ENCODE measurements at places on chromosomes 7 and 10.

GRCh38 chr10:63527401-63527800, 6.2 kb downstream of the REEP3 start:
- DNase-seq: no peak

- DNase-seq: no peak
Measured at GRCh38 chr7:24843821-24844434, 86.7 kb upstream of the GSDME start.

GRCh38 chr7:124033095-124033806, 384 bp upstream of the TMEM229A start:
- DNase-seq: peak; percentile 84

DNA sequence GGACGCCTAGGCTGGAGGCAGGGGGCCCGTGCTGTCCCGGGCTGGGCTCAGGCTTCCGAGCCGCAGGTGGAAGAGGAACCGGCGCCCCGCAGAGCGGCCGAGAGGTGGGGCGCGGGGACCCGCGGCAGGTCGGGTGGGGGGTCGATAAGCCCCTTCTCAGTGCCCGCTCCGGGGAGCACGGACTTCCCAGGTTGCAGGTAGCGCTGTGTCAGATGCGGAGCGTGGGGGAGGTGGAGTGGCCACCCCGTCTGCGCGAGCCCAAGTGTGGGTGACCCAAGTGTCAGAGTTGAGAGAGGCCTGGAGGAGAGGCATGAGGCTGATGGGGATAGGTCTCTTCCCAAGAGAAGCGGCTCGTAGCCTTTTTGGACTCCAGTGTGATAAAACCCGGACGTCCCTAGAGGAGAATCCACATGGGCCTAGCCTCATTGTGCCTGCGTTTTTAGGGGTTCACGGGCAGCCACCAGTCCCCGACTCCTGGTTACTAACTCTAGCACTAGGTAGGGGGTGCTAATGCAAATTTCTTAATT, 580 bp downstream of the EEPD1 start:
- no peak for DNase-seq

DNA sequence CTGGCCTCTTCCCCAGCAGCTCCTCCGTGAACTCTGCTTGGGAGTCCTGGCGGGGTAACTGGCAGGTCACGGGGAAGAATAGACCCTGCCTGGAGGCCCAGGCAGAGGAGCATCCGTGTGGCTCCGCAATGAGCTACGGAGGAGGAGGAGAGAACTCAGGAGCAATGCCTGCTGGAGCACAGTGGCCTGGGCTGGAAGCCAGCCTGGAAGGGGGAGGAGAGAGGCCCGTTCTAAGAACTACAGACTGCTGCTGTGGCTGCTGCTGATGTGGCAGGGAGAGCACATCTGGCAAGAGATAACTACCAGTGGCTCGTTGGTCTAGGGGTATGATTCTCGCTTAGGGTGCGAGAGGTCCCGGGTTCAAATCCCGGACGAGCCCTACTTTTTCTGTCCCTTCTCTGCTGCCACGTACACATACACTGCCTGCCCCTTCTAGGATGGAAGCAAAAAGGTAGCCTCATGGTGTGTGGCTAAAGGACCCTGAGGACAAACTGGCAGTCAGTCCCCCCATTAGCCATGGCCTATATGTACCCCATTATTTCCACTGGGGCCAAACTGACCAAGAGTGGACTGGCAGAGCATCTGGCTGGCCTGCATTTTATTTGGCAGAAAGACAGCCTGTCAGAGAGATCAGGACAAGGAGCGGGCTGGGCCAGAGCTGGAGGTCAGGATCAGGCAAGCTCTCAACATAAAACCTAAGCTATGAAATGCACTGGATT, 7.7 kb upstream of the OPN1SW start:
- DNase-seq: no peak

DNA sequence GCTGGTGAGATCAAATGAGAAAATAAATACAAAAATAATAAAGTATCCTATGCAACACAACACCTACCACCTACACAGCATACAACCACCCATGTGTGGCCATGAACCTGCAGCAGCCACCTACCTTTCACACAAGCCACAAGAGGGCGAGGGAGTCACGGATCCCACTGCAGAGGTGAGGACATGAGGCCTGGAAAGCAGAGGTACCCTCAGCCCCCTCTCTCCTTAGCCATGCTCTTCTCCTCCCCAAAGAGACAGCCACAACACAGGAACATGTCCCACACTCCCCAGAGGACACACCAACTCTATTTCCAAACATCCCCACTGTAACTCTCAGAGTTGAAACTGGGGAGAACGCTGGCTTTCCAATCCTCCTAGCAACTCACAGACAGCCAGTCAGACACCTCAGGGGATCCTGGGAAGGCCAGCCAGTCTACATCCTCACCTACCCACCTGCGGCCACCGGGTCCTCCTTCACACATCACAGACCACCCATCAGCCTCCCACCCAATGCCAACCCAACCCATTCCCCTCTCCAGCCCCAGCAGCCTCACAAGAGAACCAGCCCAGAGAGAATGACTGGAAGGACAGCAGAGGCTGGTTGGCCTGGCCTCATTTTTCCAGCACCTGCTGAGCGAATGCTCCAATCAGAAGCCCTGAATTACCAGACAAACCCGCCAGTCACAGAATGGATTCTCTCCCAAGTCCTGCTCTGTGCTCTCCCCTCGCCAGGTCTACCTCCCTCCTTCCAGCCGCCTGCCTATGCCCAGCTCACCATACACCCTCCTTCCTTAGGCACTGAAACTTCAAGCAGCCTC, 18.4 kb downstream of the DLG5 start:
- DNase-seq: peak; percentile 43

GRCh38 chr7:116441534-116441933, 58.0 kb upstream of the CAV2 start:
- no peak for DNase-seq

GRCh38 chr7:1141651-1142050, 18.3 kb downstream of the ZFAND2A start:
- DNase-seq: no peak

GRCh38 chr7:135673360-135673706, 11.0 kb downstream of the STMP1 start:
- DNase-seq: no peak

DNA sequence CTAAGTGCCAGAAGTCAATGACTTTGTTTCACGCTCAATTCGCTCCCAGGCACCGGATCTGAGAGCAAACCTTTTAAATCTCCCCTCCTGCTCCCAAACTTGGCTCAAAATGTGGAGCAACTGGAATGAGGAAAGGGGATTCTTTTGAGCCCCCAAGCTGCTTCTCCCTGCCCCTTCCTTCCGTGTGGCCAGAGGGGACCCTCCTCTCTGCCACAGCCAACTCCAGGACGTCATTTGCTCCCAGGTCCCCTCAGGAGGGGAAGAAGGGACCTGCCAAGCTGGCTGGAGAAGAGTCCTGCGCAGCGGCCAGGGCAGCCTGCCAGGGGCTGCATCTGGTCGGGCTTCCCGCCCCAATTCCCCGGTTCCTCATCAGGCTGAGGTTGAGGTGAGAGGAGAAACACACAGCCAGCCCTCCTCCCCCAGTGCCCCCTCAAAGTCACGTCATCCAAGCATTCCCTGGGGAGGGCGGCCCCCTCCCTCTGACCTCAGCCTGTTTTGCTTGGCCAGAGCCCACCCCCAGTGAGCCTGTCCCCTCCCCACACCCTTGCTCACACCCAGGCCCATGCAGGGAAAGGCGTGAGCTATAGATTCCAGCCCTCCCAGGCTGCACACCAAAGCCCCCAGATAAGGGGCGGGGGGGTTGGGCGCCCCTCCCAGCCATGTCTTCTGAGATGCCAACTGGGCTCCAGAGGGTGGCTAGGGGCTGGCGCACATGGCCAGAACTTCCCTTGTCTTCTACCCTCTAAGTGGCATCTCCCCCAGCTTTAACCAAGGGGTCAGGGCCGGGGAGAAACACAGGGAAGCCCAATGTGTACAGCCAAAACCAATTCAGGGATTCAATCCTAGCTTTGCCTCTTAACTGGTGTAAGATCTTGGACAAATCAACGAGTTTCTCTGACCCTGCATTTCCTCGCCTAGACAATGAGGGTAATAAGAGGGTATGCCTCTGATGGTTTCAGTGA, 35.0 kb downstream of the SH3PXD2A start:
- no peak for DNase-seq

- no peak for DNase-seq
Measured at GRCh38 chr7:124072603-124073309, 39.9 kb upstream of the TMEM229A start.

DNA sequence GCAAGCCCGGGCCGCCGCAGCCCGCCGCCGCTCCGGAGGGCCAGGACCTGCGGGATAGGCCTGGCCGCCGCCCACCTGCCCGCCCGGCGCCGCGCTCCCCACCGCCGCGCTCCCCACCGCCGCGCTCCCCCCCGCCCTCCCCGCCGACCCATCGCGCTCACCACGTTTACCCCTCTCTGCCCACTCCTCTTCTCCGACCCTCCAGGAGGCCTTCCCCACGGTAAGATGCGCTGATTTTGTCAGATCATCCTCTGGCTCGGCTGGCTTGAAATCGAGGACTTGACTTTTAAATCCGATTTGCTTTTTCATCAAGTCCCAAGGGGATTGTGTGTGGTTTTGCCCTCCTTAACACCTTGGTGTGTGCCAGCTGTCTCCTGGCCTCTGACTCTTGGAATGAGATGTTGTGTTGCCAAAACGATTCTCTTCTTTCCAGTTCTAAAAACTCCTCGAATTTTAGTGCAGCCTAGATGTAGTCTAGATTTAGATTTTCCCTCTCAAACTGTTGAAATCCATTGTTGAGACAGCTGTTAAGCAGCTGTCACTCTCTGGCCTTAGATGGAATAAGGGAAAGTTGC, 738 bp downstream of the POM121 start:
- peak; percentile 67 for DNase-seq

- no peak for DNase-seq
Measured at GRCh38 chr10:119480667-119481066, 61.9 kb downstream of the RGS10 start.

GRCh38 chr7:27491534-27491933, 171.1 kb downstream of the HIBADH start:
- no peak for DNase-seq

GRCh38 chr10:14250496-14251076, 80.1 kb downstream of the FRMD4A start:
- no peak for DNase-seq

DNA sequence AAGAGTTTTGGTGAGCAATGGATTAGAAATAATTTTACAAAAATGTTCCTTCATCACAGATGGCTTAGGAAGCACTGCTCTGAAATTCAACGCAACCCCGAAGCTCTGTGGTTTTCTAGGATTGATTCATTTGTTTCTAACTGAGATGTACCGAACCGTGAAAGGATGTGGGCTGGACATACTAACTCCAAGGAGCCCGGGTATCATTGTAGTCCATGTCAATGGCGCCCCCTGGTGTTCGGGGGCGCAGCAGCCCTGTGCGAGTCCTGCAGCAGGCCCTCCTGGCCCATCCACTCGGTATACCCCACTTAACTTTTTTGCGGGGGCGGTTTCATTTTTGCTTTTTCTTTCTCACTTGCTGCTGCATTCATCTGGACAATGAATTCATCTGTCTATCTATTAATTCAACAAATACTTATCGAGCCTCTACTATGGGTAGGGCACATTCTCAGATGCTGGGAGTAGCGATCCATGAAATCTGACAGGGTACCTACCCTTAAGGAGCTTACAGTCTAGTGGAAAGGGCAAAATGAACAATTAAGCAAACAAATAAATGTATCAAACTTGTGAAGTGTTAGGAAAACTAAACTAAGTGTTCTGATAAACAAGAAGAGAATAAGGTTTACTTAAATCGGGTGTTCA, 25.2 kb upstream of the ITPRID1 start:
- peak; percentile 72 for DNase-seq

GRCh38 chr7:120586571-120586970, 271.4 kb downstream of the TSPAN12 start:
- no peak for DNase-seq

DNA sequence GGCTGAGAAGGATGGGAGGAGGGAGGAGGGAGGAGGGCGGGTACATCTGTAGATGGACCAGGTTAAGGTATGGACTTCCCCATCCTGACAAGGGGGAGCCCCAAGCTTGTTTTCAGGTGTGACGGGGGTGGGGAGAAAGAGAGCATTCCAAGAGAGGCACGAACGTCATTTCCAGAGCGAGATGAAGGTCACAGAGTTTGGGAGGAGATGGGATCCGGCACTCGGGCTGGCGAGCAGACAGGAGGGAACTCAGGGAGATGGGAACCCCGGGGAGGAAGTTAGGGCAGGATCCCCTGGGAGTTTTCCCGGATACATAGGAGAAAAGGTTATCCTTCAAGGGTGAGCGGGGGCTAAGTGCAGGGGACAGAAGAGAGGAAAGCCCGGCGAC, 118.8 kb downstream of the CUX1 start:
- no peak for DNase-seq

GRCh38 chr10:122113161-122113944, 124.4 kb downstream of the TACC2 start:
- peak; percentile 49 for DNase-seq

DNA sequence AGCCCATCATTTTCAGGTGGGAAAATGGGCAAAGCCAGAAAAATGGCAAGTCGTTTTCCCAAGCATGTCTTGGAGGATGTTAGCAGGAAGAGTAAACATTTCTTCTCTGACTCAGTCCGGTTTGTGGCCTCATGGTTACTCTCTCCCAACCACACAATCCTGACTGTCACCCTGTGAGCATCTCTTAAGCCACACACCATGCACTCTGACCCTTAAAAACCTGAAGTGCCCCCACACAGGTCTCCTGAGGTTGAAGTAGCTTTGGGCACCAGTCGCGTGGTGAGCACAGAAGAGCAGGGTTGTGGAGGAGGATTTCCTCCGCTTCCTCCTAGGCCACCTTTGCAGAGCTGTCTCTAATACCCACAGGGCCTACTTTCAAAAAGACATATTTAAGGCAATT, 387.3 kb upstream of the NPVF start:
- DNase-seq: no peak

- peak; percentile 85 for DNase-seq
Measured at GRCh38 chr7:105013816-105014692, at the start of gene KMT2E. KMT2E (plus strand) TSS chr7:105014205; CDS start chr7:105040953, 26,748 bp downstream.

- peak; percentile 88 for DNase-seq
Measured at GRCh38 chr7:151008511-151009323, 15.6 kb downstream of the ATG9B start.

DNA sequence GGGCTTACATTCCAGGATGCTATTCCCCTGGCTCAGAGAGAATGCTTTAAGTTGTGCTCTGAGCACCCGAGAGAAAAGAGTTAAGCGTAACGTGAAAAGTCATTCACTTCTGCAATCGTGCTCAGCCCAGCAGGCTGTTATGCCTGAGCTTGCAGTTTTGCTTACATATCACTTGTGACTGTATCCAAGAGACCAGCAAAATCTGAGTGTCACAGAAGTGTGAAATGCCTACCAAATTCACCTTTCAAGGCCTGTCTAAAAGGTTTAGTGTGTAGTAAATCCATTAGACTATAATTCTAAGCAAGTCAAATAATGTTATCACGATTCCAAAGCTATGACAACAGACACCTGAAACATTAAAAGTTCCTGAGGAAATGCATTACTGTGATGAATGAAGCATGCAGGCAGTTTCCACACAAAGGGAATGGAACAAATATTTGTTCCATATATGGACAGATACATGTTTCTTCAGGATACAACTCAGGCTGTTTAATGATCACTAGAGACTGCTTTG, 20.1 kb downstream of the ITGB1 start:
- no peak for DNase-seq

- no peak for DNase-seq
Measured at GRCh38 chr10:112649006-112649821, 202.2 kb downstream of the VTI1A start.

GRCh38 chr10:7405637-7406036, 5.2 kb downstream of the SFMBT2 start:
- DNase-seq: no peak

GRCh38 chr10:50937230-50937907, 51.9 kb upstream of the A1CF start:
- peak; percentile 52 for DNase-seq

GRCh38 chr10:75239096-75239790, 3.5 kb upstream of the COMTD1 start:
- DNase-seq: no peak

Data from D341Med (cell line).